Fibroblast of gingiva (primary cell): ENCODE measurements at places on chromosomes 5 and 9.

GRCh38 chr9:112097712-112098688, 77.1 kb downstream of the SUSD1 start:
- peak; percentile 63 for DNase-seq

DNA sequence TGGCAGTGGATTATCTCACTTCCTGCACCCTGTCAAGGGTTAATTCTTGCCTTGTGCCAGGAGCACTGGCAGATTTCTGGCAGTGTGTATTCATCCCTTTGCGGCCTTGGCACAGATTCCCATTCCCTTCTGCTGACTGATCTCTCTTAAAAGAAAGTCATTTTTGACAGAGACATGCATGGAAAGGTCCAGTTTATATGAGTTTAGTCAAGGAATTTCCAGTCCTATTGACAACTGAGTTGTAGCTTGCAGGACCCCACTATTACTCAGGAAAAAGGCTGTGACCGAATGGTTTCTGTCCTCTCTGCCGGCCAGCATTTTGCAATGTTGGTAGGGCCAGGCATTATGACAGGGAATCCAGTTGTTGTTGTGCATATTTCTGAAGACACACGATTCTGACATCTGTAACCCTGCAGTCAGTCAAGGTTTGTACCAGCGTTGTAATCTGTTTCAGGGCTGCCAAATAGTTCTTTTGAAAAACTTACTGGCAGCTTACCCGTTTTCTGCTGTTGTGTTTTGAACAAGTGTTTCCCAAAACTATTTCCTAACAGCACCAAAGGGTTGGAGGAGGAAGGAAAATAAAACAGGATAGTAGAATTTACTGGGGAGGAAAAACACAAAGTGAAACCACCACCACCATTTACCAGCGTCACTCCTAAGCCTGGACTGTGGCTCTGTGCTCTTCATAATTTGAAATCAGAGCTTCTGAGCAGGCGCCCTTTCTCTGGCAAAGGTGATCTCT, 243.4 kb upstream of the KLF4 start:
- peak; percentile 95 for DNase-seq

- no peak for DNase-seq
Observed at GRCh38 chr5:52767766-52768480, 19.8 kb upstream of the ITGA1 start.

DNA sequence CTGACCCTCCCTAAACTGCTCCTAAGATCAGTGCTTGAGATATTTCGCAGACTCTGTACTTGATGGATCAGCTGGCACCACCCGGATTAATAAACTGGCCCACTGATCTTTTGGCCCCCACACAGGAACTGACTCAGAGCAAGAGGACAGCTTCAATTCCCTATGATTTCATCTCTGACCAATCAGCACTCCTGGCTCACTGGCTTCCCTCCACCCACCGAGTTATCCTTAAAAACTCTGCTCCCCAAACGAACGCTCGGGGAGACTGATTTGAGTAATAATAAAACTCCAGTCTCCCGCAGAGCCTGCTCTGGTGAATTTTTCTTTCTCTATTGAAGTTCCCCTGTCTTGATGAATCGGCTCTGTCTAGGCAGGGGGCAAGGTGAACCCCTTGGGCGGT, 36.5 kb upstream of the CD180 start:
- no peak for DNase-seq

DNA sequence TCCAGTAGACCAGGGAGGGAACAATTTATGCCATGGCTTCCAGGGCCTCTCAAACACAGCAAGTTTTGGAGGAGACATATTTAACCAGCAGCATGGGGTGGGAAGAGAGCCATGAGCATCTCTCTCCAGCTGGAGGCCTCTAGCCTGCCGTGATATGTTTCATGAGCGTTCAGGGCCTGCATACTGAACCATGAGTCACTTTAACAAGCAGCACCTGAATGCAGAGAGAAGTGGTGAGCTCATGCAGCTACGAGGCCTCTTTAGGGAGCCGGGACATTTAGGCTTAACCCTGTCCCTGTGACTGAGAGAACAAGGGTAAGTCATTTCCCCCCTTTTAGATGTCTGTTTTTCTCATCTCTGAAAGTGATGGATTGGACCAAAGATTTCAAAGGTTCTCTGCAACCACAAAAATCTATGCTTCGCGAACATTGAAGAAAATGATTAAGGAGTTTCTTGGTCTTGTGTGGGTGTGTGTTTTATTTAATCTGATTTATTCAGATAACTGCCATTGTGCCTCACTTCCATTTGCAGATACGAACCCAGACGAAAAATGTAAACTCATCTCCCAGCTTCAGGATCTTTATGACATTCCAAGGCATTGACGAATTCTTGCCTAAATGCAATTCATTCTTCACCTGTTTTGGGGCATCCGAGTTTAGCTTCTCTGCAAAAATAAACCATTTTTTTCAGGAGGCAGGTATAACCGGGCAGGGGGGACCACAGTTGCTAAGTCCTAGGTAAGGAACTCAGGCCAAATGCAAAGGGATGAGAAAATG, 157.0 kb downstream of the GABBR2 start:
- no peak for DNase-seq

- DNase-seq, result no peak
Observed at GRCh38 chr5:84281383-84281782, 103.3 kb downstream of the EDIL3 start.

DNA sequence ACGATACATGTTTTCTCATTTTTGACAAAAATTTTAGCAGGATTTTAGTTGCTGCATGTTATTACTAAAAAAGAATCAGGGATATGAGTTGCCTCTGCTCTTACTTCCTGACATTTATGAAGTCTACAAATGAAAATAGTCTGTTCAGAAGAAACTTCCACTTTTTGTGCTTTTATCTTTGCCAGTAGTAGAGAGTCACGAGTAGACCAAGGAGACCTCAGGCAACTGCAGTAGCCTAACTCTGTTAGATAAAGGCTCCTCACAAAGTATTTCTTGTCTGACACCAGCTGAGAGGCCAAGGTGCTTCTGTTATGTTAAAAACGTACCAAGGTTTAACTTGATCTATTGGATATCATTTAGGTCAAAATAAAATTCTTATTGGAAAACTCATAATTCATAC, 333.9 kb downstream of the NR2F1-AS1 start:
- DNase-seq, result no peak

DNA sequence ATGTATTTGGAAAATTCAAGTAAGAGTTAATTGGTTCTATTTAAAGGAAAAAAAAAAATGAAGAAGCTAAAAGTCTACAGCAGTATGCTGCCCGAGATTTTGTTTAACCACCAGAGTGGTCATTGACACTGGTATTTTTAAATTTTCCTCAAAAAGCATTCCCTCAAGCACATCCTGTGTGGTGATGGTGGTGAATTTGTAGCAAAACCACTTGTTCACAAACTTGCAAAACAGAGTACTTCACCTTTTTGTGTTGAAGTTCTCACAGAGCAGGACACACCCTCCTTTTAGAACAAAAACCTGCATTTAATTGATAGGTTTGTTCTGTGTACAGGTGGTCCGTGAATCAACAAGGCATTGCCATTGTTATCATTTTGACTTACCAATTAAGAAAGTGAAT, 374.2 kb downstream of the EFNA5 start:
- DNase-seq, result no peak

GRCh38 chr5:10559871-10560270, 4.0 kb upstream of the ANKRD33B start:
- DNase-seq, result no peak

GRCh38 chr9:114777821-114778609, 27.8 kb downstream of the TNFSF15 start:
- DNase-seq, result no peak

DNA sequence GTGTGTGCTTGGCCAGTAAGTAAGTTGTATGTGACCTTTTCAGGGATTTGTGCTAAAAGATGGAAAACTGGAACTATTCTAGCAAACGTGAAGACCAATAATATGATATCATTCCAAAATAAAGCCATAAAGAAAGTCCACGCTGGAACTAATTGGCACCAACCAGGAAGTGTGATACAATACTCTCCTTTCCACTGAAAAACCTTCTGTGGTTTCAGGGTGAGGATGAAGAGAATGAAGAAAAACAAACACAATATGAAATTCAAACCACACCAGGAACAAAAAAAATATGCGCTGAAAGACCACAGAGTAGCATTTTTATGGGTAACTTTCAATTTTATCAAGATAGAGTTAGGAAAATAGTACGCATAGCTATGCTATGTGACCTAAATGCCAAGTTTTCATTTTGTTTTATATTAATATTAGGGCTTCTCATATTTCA, 105.8 kb downstream of the EFNA5 start:
- DNase-seq, result peak; percentile 97

GRCh38 chr5:54717870-54718269, 200.3 kb downstream of the SNX18 start:
- no peak for DNase-seq

DNA sequence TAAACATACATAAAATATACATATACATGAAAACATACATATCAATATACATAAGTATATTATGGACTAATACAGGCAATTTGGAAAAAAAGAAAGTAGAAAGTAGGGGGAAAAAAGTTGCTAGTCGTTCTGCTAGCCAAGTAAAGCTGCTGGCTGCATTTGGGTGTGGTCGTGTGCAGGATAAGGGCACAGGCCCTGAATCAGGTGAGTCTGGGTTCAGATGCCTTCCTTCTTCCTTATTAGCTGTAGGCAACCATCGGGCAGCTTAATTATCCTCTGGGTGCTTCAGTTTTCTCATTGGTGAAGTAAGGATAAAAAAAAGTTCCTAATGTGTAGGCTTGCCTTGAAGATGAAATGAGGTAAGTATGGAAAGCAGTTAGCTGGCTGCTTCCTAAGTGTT, 59.2 kb upstream of the SPRY4 start:
- no peak for DNase-seq

DNA sequence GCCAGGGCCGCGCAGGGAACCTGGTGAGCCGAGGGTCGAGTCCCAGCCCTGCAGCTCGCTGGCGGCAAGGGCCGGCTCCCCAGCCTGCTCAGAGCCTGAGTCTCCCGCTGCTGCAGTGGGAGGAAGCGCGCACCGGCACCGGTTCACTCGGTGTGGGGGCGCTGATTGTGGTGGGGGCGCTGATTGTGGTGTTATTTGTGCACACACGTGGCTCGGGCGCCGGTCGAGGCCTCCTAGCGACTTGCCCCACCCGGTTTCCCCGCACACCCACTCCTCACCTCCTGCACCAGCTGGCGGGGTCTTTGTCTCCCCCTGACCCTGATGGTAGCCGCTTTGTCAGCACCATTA, 266.7 kb downstream of the NSG2 start:
- no peak for DNase-seq

DNA sequence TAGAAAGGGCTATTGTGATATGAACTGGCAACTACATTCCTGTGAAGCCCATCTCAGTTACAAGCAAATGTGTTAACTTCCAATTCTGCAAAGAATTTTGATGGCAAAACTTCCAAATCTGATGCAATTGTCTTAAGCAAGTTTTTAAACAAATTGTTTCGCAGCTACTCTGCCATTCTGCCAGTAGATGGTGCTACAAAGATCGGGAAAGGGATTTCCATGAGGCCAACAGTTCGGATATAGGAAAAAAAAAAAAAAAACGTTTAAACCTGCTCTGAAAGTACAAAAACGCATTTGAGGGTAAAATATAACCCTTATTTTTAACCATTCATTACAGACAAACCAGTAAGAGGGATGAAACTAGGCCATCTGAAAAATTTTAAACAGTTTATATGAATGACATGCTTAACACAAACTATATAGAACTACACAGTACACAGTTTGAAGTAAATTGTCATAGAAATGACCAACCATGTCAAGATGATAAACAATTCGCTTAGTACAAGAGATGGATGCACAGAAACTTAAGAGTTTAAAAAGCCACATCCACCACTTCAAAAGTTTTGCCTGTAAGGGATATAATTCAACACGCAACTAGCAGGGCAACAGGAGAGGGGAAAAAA, 2.2 kb downstream of the HNRNPA0 start:
- DNase-seq, result peak; percentile 85

DNA sequence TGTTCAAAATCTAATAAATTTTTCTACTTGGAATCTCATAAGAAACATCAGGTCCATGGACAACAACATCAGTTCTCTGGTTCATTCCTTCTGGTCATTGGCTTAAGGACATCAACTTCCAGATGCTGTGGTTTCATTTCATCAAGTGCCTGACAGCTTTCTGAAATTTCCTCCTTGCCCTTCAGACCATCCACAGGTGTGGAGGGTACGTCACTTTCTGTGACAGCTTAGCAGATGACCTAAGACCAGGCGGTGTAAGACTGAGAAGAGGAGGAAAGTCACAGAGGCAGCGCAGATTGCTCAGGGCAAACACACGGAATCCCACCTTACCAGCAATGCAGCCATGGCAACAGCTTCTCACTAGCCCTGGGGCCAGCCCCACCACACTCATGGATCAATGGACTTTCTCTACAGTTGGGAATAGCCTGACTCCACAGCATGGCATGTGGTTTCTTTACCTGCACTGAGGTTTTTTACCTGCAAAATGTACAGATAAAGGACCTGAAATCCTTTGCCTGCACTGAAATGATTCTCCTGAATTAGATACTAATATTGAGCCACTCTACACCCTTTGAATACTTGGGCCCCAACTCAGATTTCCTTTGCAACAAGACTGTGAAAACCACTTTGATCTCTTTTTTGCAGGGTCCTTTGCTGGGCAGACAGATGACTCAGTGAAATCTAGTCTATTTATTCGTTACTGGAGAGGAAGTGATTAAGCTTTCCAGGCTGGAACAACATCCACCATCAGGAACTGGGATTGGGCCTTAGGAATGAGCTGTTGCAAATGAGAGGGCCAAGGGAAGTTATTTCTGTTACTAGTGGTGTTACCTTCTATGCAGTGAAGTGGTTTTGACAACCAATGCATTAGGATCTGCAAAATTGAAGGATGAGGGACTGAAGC, 26.9 kb downstream of the TICAM2 start:
- no peak for DNase-seq

DNA sequence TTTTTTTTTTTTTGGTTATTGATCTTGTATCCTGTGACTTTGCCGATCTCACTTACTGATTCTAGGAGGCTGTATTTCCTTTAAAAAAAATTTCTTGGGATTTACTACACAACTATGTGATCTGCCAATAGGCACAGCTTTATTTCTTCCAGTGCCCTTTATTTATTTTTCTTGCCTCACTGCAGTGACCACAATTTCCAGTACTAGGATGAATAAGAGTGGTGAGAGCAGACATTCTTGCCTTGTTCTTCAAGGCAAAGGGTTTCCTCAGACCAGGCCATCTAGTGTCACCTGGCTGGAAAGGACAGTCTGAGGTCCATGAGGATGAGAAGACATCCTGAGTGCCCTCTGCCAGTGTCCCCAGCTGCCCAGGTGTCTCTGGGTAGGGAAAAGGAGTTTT, 265.4 kb downstream of the SPOCK1 start:
- DNase-seq, result no peak

- peak; percentile 74 for DNase-seq
Observed at GRCh38 chr9:92147030-92147851, 32.0 kb upstream of the SPTLC1 start.

DNA sequence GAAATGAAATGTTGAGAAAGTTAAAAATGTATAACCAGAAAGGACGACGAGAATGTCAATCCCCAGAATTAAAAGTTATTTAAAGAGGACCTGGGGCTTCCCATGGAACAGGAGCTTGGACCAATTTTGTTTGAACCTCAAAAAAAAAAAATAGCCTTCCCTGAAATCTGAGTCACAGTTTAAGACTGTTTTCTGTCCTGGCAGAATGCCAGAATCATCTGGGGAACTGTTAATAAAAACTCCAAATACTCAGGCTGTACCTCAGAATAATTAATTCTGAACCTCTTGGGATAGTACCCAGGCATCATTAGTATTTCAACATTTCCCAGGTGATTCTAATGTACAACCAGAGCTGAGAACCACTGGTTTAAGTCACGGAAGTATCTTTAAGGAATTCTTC, 102.2 kb upstream of the SLCO6A1 start:
- DNase-seq, result no peak

- peak; percentile 97 for DNase-seq
Observed at GRCh38 chr5:150155258-150156026, at the start of gene PDGFRB. Gene PDGFRB (minus strand): TSS chr5:150155845. CDS start chr5:150137047, 18,798 bp downstream.

- no peak for DNase-seq
Observed at GRCh38 chr9:31588006-31588405, 796.4 kb upstream of the ACO1 start.
